Non-pigmented ciliary epithelial cell (primary cell): ENCODE measurements at places on chromosomes 2 and 18.
A peak's percentile ranks its signal among the peaks of the same experiment; 100 is the strongest.

DNA sequence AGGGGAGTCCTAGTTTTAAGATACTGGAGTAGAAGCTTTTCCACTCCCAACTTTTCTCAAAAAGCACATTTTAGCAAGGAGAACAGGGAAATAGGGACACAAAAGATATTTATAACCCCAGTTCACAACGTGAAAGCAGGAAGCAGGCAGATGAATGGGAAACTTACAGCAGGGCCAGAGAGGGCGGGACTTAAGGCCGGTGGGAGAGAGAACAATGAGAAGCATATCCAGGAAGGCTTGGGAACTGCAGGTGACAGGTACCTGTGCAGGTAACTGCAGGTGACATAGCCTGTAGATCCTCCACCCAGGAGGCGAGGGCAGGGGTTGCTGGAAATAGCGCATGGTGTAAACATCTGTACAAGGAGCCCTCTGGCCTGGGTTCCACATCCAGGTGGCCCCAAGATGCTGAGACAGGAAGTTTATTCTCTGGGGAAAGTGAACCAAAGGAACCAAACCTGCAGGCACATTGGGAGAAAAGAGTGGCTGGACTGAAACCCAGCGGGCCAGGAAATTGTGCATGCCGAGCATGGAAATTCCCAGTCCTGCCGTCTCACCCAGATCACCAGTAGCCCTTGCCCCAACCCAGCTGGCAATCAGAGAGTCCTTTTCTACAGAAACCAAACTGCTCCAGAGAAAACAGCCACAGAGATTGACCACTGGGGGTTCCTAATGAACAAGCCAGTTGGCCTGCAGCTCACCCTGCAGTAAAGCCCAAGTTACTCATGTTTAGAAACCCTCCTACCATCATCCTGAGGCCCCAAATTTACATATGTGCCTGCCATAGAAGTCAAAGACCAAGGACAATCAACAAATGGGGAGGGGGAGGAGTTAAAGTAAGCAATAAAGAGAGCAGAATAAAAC, 24.3 kb upstream of the COL6A3 start:
- no peak for DNase-seq

GRCh38 chr2:150981826-150982225, 279.8 kb downstream of the RBM43 start:
- peak; percentile 17 for DNase-seq

- DNase-seq, result no peak
These were observed 102.9 kb downstream of the CCDC141 start for GRCh38 chr2:178947006-178947405.

DNA sequence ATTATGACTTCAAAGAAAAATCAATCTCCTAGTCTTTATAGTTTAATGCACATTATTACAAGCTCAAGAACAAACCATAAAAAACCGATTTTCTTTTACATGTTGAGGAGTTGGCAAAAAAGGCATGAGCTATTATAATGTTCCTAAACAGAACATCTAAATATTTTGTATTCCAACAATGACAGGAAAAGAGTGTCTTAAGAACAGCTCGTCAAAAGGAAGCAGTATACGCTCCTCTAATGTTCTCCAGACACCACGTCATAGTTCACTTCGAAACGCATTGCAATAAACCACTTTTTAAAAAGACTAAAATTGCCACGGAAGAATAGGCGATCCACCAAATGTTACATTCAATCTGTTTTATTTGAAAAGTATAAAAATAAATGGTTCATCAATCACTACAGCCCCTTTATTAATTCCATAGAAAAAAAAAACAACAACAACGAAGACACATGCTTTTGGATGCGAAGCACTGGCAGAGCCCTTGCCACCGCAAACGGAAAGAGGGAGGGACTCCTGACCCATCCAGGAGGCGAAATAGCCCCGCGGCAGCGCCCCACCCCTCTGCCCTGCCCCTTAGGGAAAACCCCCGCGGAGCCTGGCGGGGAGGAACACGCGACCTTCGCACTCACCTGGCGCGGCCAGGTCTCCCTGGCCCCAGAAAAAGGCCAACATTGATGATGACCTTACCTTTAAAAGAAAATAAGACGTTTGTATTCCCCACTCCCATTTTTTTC, 45.8 kb downstream of the MBP start:
- no peak for DNase-seq

DNA sequence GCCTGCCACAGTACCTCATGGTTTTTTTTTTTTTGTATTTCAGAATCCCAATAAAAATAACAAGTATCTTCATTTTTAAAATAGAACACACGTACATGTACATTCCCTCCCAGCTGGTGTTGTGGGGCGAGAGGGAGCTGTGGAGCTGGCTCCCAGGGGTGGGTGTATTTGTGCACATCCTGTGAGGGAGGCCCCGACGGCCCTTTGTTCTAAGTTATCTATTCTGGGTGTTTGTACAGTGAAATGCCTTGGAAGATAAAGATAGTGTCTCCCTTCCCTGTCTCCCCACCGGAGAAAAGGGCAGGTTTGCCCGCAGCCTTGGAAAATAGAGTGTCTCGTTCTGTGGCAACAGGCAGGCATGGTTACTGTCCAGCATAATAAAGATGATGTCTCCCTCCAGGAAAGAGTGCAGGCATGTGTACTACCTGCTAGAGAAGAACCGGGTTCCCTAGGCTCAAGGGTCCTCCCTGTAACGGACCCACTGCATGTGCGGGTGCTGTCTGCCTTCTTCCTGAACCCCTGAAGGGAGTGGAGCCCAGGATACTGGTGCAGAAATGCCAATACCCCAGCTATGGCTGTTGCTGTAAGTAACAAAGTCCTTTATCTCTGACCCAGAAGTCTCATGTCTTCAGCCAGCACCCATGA, 12.1 kb upstream of the ALLC start:
- DNase-seq, result no peak

DNA sequence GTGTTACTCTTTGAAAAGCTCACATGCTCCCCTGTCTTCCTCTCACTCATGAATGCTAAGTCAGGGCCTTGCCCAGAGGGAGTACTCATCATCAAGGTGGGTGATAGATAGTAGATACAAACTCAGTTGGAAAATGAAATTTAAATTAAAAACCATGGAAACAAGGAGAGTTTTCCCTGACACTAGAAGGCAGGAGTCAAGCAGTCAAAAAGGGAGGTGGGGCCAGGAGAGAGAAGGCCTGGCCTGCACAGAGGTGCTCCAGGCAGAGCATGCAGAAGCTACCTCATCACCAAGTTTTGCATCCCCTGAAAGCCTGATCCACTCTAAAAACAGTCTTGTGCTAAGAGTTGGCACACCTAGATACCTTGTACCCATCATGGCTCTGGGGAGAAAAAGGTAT, 143.7 kb downstream of the MYO5B start:
- DNase-seq, result no peak

- no peak for DNase-seq
These were observed 248.8 kb downstream of the RDH14 start for GRCh38 chr2:18311420-18312195.

DNA sequence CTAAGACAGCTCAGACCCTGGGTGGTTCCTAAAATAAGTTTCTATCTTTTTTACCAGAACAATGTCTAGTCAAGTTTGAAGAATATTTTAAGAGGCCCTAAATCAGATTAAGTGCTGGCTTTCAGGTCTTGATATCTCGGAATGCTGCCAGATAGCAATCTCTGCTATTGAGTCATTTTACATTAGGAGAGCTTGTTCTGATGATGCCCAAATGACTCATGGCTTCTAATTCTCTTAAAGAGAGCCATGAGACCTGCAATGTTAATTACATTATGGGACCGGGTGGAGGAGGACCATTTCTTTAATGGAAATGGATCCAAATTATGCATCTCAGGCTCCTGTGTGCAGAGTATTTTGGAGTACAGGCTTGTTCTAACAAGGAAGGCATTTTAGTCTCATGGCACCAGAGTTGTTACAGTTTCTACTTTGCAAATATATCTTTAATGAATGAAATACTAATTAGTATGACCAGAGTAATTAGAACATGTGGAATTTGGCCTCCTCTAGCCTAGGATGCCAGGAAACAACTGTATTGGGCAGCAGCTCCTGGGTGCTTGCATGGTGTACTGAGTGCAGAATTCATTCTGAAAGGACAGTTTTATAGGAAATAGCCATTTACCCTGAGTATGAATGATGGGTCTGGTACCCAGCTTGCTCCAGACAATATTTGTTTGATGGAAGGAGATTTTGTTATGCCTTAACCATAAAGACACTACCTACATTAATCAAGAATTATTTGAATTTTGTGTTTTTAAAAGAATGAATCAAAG, 94.0 kb upstream of the SULT1C3 start:
- DNase-seq, result no peak

- DNase-seq, result peak; percentile 68
These were observed 149.6 kb upstream of the GALNT5 start for GRCh38 chr2:157107877-157108276.

DNA sequence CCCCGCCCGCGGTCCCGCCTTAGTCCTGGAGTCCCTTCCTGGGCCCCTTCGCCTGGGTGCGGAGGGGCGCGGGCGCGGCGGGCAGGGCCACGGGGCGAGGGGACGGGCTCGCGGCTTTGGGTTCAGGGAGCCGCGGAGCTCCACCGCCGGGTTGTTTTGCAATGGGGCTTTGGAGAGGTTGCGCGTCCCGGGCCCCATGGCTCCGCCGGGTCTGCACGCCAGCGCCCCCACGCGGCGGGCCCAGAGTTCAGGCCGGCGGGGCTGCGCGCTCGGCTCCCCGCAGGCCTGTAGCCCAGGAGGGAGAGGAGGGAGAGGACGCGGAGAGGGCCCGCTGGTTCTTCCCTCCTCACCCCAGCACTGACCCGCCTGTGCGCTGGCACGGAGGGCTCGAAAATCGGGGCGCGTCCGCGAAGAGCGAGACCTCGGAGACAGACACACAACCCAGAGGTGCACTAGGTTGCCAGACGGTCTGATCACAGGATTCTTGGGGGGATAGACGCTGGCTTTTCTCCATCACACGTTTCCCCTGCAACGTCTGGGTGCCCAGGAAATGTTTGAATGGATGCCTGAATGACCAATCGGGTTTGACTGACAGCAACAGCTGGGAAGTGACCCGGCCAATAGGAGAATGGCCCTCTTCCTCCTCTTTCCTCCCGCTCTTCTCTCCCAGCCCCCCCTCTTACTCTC, 4.9 kb upstream of the SIX2 start:
- no peak for DNase-seq

- DNase-seq, result no peak
These were observed 61.4 kb upstream of the ZBTB7C start for GRCh38 chr18:48470484-48471180.

- DNase-seq, result no peak
These were observed 188.8 kb downstream of the PTPRM start for GRCh38 chr18:7755753-7756475.

GRCh38 chr2:47403609-47404193, 745 bp downstream of the MSH2 start:
- DNase-seq, result no peak

GRCh38 chr2:195663007-195663406, 6.0 kb downstream of the SLC39A10 start:
- DNase-seq, result no peak

DNA sequence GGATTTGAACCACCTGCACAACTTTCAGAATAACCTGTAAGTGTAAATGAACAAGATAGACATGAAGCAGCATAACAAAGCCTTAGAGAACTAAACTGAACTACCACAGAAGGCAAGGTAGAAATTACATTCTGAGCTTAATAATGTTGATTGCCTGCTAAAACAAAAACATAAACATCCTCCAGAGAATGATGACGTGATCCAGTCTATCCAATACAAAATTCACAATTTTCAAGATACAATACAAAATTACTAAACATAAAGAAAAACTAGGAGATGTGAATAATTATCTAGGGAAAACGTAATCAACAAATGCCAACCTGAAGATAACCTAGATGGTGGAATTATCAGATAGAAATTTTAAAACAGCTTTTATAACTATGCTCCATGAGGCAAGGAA, 40.7 kb upstream of the EGR4 start:
- no peak for DNase-seq

GRCh38 chr2:55150834-55151233, 81.3 kb downstream of the CLHC1 start:
- DNase-seq, result no peak

- no peak for DNase-seq
These were observed 203.4 kb upstream of the TRIB2 start for GRCh38 chr2:12513339-12513738.

GRCh38 chr2:241296767-241297166, 18.7 kb downstream of the HDLBP start:
- DNase-seq, result no peak

GRCh38 chr2:240131941-240132650, 4.0 kb downstream of the COPS9 start:
- DNase-seq, result no peak

GRCh38 chr2:222703886-222704285, 32.4 kb downstream of the MOGAT1 start:
- DNase-seq, result no peak

DNA sequence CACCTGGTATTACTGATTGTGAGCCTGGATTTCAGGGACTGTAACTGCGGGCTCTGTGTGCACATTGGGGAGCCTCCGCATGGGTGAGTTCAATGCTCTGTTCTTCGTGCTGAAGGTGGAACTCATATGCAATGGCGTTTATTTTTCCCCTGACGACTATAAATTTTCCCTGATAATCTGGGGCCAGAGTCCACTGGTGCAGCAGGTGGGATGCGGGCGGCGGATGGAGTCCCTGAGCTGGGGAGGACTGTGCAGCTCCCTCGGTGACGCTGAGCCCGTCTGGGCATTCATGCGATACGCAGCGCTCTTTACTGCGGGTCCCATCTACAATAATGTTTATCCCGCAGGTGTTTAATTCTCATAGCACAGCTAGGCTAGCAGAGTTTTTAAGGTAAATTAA, 181.6 kb upstream of the ALKAL2 start:
- DNase-seq, result no peak

- no peak for DNase-seq
These were observed 78.1 kb downstream of the HNRNPLL start for GRCh38 chr2:38524580-38524979.

- no peak for DNase-seq
These were observed 48.2 kb downstream of the AGAP1 start for GRCh38 chr2:235541838-235542549.

- no peak for DNase-seq
These were observed at the start of gene PSME4 for GRCh38 chr2:53970724-53971602. PSME4 (minus strand) TSS chr2:53970993; CDS start chr2:53970784, 209 bp downstream.

- DNase-seq, result no peak
These were observed 2.0 kb upstream of the MBP start for GRCh38 chr18:77134611-77135010.

DNA sequence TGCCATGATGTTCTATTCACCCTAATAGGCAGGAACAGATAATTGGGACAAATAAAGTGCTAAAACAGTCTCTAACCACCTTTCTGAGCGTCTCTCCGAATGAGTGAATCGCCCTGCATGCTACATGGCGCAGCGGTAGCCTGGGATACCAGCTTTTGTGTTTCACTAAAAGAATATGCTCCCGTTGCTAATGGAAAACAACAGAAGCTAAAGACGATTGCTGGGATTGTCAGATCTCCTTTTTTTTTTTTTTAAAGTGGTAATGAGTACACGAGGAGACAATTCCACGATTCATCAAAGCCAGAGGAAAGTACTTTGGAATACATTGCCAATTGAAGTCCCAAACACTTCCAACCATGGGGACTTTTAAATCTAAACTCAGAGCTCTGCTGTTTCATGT, 1815.3 kb upstream of the CELF4 start:
- no peak for DNase-seq

- DNase-seq, result peak; percentile 40
These were observed 10.5 kb upstream of the ARMC9 start for GRCh38 chr2:231187736-231188505.
